ENCODE measurements at places on chromosomes 2 and 18. TPM values are rescaled to one million over a fixed set of nuclear protein-coding genes. Genes with fewer than 3 reads are reported as not detected.
A peak's percentile ranks its signal among the peaks of the same experiment; 100 is the strongest.

The ALLC gene
- not detected for total RNA-seq

The ZNF396 gene
- total RNA-seq, result 3.8 TPM

- H3K27me3 ChIP-seq, result no peaks in the 10 kb centered on the region
- no peaks in the 10 kb centered on the region for H3K36me3 ChIP-seq
- peak overlapping the region; percentile 31 for H3K27ac ChIP-seq
- H3K4me3 ChIP-seq, result no peak overlapping the region
Measured at GRCh38 chr2:143425896-143426295, 296.7 kb downstream of the ARHGAP15 start.

- no peak overlapping the region for H3K4me3 ChIP-seq
- H3K27me3 ChIP-seq, result peaks cover 3% of the 10 kb centered on the region
- DNase-seq, result no peak
- no peak overlapping the region for H3K27ac ChIP-seq
- no peaks in the 10 kb centered on the region for H3K4me1 ChIP-seq
Measured at GRCh38 chr2:85277416-85278158, 50.2 kb downstream of the TGOLN2 start.

DNA sequence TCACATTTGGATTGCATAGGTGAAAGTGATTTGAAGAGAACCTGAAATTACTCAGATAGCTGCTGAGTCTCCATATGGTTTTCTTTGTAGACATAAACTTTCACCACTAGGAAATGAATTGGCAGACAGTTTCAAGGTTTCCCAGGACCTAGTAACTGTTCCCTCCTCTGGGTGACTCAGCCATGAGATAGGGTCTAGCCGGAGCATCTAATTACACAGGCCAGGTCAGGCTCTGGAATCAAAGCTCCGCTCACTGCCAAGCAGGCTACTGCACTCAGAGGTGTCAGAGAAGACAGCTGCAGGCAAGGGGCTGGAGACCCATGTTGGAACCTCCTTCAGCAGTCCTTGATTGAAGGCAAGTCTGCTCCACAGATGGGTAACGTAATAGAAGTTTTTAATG, 429.2 kb downstream of the TNS1 start:
- no peak overlapping the region for H3K27ac ChIP-seq
- no peak for DNase-seq
- H3K36me3 ChIP-seq, result no peaks in the 10 kb centered on the region
- no peak overlapping the region for H3K4me3 ChIP-seq
- H3K4me1 ChIP-seq, result no peaks in the 10 kb centered on the region

DNA sequence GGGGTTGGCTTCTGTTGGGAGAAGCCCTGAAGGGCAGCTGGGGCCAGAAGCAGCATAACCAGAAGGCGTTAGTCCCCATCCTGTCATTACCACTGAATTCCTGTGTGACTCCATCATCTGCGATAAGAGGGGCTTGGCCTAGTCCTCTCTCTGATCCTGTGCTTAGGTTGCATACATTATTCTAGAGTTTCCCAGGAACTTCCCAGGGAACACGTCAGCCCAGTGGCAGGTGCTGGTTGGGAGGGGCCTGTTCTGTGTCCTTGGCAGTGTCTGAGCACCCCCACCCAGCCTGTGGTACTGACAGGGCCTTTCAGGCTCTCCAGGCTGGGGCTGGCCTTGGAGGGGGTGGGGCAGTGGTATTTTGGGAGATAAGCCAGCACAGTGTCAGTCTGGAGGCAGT, 4.5 kb upstream of the TOGARAM2 start:
- peaks cover 2% of the 10 kb centered on the region for H3K36me3 ChIP-seq
- no peak overlapping the region for H3K27ac ChIP-seq
- peaks cover 8% of the 10 kb centered on the region for H3K27me3 ChIP-seq
- H3K4me1 ChIP-seq, result peaks cover 11% of the 10 kb centered on the region
